ENCODE measurements at places on chromosomes 5 and 9.
A peak's percentile ranks its signal among the peaks of the same experiment; 100 is the strongest.

DNA sequence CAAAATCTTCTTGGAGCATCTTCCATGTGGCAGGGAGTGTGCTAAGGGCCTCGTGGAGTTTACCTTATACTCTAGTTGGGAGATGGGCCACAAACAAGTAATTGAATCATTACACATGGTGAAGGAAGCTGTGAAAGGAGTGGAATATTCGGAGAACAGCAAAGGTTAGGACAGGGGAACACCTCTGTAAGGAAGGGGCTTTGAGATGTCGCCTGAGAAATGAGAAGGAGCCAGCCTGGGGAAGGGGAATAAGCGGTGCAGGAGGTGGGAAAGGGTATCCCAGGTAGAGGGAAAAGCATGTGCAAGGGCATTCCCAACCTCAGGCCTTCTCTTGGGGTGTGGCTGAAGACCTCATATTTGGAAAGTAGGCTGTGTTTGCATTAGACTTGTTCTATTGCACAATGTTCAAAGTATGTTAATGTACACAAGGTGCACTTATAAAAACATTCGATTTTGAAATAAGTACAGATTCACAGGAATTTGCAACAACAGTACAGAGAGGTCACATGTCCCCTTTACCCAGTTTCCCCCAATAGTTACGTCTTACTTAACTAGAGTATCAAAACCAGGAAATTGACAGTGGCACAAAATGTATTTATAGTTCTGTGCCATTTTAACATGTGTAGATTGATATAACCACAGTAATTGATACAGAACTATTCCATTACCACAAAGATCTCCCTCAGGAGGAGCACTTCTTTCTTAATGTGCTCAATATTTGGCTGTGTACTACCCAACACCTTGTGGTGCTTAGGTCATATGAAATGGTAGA is 2.4 kb upstream of the STOM start:
- DNase-seq: no peak

DNA sequence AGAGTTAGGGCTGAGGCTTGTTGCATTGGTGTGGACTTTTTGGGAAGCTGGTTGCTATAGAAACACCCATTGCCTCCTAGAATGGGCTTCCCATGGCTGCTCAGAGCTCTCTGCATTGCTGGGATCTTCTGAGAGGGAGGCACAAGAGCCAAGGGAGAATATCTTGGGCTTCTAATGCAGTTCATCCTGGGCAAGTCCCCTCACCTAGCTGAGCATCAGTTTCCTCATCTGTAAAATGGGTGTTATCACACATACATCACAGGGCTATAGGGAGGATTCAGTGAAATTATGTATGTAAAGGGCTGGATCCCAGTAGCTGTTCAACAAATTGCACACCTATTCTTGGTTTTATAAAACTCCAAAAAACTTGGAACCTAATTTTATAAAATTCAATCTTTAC is 106.1 kb upstream of the ALDH1B1 start:
- no peak for DNase-seq

DNA sequence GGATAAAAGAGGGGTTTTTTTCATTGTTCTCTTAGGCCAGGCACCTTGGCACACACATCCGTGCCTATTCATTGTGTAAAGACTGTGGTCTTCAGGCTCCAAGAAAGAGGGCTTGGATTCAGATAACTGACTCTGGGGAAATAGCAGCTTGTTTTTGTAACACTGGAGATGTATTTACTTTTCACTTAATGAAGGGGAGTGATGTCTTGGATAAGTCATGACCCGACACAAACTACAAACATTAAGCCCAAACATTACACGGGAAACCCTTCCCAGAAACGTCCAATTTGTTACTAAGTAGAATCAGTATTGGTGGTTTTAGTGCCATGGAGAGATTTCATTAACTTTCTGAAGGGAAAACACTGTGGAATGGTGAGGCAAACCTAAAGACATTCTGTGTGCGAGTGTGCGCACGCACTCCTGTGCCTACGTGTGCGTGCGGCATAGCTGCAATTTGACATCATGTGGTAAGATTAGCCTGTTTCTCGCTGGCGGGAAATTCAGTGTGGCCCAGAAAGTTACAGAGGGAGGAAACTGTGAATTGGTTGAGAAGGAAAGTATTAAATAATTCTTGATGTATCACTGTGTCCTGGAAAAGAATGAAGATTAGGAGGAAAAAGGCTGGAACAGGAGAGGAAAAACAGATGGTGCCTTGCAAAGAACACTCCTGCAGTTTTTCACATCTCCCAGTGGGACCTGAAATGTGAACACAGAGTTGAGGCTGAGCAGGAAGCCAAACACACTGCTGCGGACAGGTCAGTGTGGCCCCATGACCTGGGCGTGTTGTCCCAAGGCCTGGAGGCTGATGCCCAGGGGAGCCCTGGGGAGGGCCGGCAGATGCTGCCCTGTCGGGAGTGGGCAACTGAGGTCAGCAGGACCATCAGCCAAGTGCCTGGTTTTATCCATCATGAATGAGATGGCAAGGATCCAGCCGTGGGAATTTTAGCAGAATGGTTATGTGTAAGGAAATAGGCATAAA is 108.5 kb downstream of the GAS1 start:
- no peak for DNase-seq

DNA sequence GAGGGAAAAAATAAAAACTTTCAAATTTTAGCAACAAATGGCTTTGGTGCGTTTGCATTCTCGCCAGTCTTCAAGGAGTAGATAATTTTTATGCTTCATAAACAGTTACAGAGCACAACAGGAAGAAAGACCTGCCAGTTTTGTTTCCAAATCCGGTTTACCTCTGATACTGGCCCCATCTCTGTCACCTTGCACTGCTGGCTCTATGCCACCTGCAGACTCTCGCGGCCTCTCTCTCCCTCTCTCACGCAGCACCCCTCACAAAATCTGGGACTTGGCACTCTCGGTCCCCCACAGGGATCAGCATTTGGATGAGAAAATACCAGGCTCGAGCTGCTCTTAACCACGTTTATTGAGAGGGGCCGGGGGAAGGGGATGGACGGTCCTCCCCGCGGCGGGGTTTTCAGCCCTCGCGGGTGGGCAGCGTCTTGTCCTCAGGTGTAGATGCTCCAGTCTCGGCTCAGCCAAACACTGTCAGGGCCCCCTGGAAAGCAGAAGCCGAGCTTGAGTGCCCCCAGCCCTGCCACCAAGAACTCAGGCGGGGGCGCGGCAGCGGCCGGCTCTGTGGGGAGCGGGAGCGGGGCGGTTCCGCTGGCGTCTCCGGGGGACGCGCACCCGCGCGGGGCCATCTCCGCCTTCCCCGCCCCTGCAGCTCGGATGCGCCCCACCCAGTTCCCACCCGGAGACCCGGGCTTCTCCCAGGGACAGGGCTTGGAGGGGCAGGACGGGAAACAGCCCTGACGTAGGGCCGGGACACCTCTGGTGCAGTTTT is 1.3 kb downstream of the SCGB3A1 start:
- peak; percentile 56 for DNase-seq

DNA sequence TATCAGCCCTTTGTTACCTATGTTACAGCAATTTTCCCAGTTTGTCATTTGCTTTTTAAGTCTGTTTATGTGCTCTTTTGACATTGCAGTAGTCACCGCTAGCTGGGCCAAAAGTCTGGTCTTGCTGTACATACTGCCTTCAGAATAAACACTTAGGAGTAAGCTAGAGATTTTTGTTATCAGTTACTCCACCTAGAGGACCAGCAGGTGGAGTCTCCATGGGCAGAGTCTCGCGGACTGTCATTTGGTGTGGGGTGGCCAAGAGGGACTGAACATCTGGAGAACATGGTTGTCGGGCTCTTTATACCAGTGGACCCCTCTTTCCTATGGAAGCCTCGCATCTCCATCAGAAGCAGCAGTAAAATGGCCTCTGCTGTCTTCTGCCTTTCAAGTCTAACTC is 10.8 kb upstream of the MGAT1 start:
- no peak for DNase-seq

DNA sequence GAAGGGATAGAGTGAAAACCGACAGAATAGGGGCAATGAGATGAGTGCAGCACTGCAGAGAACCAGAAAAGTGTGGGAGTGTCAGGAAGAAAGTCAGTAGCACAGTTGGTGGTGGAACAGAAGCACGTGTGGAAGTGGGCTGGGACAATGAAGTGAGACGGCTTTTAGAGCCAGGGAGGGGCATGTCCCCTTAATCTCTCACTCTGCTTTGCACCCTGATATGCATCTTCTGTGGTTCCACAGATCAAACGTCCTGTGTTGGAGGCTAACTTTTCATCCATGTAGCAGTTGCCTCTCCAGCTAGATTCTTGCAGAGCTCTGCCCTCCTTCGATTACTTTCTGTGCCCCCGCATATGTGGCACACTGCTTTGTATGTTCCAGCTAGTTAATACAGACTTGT is 163.6 kb downstream of the DOCK8 start:
- DNase-seq: no peak

GRCh38 chr5:139942243-139942642 is 100.9 kb downstream of the NRG2 start:
- DNase-seq: no peak

DNA sequence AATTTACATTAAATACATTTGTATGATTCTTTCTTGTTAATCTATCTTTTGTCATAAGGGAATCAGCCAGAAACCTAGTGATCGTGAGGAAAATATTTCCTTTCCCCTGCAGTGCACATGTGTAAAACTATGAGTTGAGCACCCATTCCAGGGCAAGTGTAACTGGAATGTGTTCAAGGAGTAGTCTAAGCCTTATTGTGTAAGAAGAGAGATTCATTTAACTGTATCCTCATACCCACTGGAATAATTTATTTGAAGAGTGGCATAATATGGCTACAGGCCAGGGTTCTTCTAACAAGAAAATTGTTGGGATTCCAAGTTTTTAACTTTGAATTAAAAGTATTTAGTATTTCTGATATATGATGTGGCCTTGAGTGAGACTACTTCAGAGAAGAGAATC is 1692.7 kb downstream of the EFNA5 start:
- no peak for DNase-seq

GRCh38 chr9:136429683-136430491 is 9.8 kb downstream of the INPP5E start:
- DNase-seq: no peak

DNA sequence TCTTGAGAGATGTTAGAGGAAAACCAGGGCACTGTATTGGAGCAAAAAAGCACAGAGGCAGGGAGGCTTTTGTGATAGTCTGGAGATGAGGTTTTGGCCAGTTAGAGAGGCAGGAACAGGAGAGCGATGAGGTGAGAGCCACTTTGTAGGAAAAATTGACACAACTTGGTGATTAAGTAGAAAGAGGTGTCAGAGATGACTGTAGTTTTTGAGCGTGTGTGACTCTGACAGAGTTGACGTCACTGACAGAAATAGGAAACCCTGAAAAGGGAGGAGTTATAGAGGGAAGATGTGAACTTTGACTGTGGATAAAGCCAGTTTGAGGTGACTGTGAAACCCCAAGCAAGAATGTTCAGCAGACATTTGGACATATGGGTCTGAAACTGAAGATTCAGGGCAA is 15.7 kb downstream of the NFX1 start:
- DNase-seq: no peak

- no peak for DNase-seq
Observed at GRCh38 chr5:95486191-95486590, 68.6 kb downstream of the SKIC3 start.

GRCh38 chr5:50694027-50694590 is 27.7 kb downstream of the PARP8 start:
- no peak for DNase-seq

GRCh38 chr9:106964329-106964728 is 101.4 kb downstream of the ZNF462 start:
- DNase-seq: no peak

DNA sequence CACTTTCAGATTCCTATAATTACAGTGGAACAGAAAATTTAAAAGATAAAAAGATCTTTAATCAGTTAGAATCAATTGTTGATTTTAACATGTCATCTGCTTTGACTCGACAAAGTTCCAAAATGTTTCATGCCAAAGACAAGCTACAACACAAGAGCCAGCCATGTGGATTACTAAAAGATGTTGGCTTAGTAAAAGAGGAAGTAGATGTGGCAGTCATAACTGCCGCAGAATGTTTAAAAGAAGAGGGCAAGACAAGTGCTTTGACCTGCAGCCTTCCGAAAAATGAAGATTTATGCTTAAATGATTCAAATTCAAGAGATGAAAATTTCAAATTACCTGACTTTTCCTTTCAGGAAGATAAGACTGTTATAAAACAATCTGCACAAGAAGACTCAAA is 29.5 kb downstream of the ZFYVE16 start:
- DNase-seq: no peak

- peak; percentile 25 for DNase-seq
Observed at GRCh38 chr9:126915846-126916543, 1.4 kb downstream of the RALGPS1 start.

DNA sequence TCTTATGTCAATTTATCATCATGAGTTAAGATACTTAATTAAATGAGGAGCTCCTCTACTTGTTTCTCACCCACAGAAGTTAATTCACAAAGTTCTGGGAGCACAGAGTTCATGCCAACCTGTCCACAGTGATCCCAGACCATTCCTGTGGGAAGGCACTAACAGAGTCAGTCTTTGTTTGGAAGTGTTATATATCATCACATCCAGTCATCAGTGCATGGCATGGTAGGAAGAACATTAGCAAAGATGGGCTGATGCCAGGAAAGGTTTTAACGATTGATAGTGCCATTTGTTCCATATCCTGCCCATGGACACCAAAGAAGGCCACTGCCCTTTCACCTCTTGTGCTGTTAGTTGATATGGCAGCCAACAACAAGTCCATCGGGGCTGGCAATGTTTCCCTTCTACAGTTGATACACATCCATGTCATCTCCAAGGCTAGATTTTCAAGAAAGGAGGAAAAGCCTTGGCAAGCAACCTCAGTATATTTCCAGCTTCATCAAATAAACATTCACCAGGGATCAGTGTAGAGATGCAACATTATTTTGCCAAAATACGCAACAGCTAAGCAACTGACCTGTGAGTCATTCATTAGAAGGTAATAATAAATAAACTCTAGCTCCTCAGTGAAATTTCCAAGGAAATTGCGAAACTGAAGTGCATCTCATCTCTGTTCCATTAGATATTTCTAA is 169.6 kb downstream of the RORB start:
- DNase-seq: no peak

DNA sequence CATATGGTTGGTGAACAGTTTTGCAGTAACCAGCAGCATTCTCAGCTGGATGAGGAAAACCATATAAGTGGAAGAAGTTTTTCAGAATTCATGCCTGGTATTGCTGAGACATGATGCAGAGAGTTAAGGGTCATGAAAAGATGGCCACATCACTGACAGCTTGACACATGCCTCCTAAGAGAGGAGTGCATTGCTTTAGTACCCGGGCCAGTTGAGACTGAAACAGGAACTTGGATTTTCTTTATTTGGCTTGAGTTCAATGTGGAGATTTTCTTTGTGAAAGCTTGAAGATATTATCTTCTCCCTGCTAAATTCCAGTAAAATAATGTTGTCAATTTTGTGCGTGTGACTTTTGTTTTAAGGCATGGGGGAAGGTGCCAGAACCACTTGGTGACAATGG is 35.8 kb downstream of the HACD4 start:
- DNase-seq: no peak

GRCh38 chr9:35636135-35636876 is 14.4 kb downstream of the SIT1 start:
- no peak for DNase-seq

Data from right kidney (tissue), 9 donors.